ENCODE measurements at places on chromosomes 3 and 15. TPM values are rescaled to one million over a fixed set of nuclear protein-coding genes. Genes with fewer than 3 reads are reported as not detected.

GRCh38 chr3:29759411-29760225 lies 478.7 kb downstream of the RBMS3 start:
- H3K27me3 ChIP-seq: no peaks in the 10 kb centered on the region
- H3K4me3 ChIP-seq: no peak overlapping the region
- H3K36me3 ChIP-seq: no peaks in the 10 kb centered on the region

DNA sequence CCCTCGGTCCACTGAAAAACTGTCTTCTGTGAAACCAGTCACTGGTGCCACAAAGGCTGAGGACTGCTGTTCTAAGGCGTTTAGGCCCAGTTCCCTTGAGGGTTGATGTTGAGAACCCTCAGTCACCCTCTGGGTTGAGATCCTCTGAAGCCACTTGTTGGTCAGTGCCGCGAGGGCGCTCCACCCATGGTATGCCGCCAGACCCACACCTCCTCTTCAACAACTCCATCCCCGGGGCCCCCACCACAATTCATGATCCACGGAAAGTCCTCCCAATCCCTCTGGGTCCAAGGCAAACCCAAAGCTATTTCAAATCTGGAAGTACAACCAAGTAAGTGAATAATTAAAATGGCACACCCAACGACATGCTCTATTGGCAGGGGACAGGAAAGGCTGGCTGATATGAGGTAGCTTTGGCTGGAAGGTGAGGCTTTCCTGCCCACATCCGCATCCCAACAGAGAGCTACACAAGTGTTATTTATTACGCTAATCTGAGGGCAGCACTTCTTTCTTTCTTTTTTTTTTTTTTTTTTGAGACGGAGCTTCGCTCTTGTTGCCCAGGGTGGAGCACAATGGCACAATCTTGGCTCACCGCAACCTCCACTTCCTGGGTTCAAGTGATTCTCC lies 58.1 kb downstream of the XXYLT1 start:
- no peaks in the 10 kb centered on the region for H3K27me3 ChIP-seq
- peaks cover 4% of the 10 kb centered on the region for H3K36me3 ChIP-seq
- peaks cover 22% of the 10 kb centered on the region for H3K4me1 ChIP-seq
- DNase-seq: peak; percentile 56
- H3K4me3 ChIP-seq: no peak overlapping the region

- no peaks in the 10 kb centered on the region for H3K36me3 ChIP-seq
- H3K4me3 ChIP-seq: no peak within 1 kb of the TSS
- H3K27ac ChIP-seq: no peak within 1 kb of the TSS
- H3K4me1 ChIP-seq: no peaks in the 10 kb centered on the region
Measured at GRCh38 chr15:52191207-52191606, at the start of gene GNB5. TSS of gene GNB5 (minus strand) at chr15:52191392. CDS start at chr15:52184676, 6,716 bp downstream.

DNA sequence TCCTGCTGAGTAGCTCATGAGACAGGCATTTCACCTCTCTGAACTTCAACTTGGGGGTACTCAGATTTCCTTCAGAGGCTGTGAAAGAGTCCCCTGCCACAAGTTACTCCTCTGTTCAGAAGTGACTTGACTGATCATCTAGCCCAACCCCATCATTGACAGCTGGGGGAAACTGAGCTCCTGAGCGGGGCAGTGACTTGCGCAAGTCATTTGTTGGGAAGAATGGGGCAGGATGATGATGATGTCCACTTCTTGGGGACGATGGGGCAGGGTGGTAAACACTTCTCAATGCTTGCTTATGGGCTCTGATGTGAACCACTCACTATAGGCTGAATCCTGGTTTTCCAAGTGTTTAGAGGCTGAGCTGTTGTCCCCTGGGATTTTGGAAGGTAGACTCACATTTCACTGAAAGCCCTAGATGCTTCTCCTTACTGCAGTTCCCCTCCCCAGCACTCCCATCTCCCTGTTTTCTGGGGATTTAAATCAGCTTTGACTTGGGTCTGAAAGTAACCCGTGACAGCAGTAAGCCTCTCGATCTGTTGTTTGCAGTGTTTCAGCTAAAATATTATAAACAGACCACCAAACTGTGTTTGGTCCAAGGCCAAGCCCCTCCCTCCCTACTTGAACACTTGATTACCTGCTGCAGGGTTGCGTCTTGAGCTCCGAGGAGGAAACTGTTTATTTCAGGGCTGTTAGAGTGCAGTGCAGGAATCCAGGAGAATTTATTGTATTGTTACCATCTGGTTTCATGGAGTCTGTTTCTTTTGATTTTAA lies 25.1 kb downstream of the SMAD3 start:
- H3K4me3 ChIP-seq: peak overlapping the region; percentile 68
- H3K36me3 ChIP-seq: peaks cover 11% of the 10 kb centered on the region
- no peak for DNase-seq
- peaks cover 68% of the 10 kb centered on the region for H3K4me1 ChIP-seq
- H3K27me3 ChIP-seq: no peaks in the 10 kb centered on the region

DNA sequence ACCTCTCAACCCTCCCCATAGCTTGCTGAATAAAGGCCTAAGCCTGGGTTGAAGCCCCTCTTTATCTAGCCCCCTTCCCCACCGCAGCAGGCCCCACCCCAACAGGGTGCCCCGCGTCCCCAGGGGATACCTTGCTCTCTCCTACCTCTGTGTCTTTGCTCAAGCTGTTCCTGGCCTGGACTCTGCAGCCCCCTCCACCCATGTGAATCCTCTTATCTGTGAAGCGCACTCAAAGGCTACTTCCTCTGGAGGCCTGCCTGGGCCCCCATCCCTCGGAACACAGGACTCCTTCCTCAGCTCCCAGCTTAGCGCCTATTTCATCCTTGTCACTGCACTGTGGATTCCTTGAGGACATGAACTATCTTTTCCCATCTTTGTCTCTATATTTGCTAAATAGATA lies 61.4 kb upstream of the HERC1 start:
- H3K4me1 ChIP-seq: peaks cover 17% of the 10 kb centered on the region
- H3K36me3 ChIP-seq: no peaks in the 10 kb centered on the region
- H3K27ac ChIP-seq: no peak overlapping the region
- H3K4me3 ChIP-seq: no peak overlapping the region
- no peak for DNase-seq

Gene ATP8B4
- total RNA-seq: 10.3 TPM

Gene SEMA6D
- 22.2 TPM for total RNA-seq

Gene ACVR2B
- total RNA-seq: 27.1 TPM

Gene GP5
- total RNA-seq: 0.10 TPM

Gene KCNMB2
- total RNA-seq: 1.1 TPM

Gene KY
- 0.58 TPM for total RNA-seq

Measured in type B pancreatic cell (in vitro differentiated cells).